ENCODE measurements at places on chromosomes 7 and 10.

DNA sequence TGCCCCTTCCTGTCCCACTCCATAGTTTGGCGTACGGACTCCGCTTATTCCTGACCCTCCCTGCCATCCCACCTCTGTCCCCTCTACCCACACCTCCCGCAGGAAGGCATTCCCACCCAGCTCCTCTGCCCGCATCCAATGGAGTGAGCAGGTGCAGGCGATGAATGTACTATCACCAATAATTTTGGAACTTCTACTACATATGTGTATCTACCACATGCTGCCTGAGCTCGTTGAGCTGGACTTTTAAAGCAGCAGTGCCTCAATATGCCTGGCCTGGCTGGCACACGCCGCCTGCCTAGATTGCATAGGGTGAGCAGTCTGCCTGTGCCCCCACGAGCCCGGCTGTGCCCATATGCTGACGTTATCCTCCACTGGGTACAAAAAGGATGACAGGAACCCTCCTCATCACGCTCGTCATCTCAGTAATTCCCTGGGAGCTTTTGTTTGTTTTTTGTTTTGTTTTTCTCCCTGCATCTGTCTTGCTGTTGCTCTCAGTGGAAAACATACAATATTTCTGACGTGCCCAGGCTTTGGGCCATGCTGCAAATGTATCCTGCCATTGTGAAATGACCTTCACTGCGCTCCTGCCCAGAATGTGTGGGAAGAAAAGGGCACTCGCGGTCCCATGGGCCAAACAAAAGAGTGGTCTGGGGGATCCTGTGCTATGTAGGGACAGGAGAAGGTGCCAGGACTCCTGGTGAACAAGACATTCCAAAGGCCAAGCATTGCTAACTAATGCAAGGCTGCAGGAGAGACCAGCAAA lies 302.8 kb downstream of the PTPRN2 start:
- no peak for DNase-seq

DNA sequence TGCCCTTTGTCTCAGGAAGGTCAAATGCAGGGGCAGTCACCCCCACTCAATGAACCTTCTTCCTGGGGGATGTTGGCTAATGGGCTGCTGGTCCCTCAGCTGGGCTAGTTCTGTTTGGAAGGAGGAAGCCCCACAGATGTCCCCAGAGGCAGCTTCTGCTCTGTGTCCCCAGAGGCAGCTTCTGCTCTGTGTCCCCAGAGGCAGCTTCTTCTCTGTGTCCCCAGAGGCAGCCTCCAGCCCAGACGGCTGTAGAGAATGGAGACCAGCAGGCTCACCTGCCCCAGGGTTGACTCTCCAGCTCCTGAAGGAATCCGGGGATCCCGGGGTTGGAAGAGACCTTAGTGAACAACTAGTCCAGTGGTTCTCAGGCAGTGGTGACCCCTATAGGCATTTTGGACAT lies 62.5 kb upstream of the LEP start:
- DNase-seq: no peak

DNA sequence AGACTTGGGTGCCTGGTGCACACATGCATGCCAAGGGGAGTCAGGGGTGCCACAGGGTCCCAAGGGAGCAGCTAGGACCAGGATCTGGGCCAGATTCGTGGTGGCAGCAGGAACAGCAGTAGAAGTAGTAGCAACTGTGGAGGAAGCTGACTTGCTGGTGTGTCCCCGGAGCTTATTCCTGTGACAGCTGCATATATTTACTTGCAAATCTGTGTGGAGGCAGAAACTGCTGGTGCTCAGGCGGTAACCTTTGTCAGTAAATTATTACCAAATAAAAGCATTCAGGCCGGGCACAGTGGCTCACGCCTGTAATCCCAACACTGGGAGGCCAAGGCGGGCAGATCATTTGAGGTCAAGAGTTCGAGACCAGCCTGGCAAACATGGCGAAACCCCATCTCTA lies 67.4 kb upstream of the RAB18 start:
- DNase-seq: no peak

- no peak for DNase-seq
Observed at GRCh38 chr7:96526496-96526895, 183.2 kb downstream of the SEM1 start.

DNA sequence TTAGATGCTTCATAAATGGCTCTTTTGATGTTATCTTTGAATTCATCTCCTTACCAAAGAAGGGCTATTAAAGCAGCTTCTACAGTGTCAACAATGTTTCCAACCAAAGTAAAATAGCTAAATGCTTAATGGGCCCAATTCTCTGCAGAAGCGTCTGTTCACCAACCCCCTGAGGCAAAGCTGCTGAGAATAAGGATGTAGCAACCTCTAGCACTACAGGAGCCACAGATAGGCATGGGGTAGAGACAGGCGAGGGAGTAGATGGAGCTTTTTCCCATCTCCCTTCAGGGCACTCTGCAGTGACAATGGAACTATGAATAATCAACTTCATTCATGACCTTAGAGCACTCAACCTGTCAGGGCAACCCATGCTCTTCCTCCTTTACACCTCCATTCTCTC lies 134.1 kb downstream of the FZD1 start:
- no peak for DNase-seq

All from activated T-helper 2 cell treated with anti-CD3 and anti-CD28 coated beads, Interferon-gamma antibody, Interleukin-2, Interleukin-4, amounts not matched to agents 10 μg/mL and 5 μg/mL and 100 μg/mL, durations not matched to agents 14 hours and 24 hours and 36 hours (primary cell).